ENCODE measurements at places on chromosomes 3 and 15. TPM values are rescaled to one million over a fixed set of nuclear protein-coding genes. Genes with fewer than 3 reads are reported as not detected.

Gene CNTN4
- not detected for total RNA-seq

DNA sequence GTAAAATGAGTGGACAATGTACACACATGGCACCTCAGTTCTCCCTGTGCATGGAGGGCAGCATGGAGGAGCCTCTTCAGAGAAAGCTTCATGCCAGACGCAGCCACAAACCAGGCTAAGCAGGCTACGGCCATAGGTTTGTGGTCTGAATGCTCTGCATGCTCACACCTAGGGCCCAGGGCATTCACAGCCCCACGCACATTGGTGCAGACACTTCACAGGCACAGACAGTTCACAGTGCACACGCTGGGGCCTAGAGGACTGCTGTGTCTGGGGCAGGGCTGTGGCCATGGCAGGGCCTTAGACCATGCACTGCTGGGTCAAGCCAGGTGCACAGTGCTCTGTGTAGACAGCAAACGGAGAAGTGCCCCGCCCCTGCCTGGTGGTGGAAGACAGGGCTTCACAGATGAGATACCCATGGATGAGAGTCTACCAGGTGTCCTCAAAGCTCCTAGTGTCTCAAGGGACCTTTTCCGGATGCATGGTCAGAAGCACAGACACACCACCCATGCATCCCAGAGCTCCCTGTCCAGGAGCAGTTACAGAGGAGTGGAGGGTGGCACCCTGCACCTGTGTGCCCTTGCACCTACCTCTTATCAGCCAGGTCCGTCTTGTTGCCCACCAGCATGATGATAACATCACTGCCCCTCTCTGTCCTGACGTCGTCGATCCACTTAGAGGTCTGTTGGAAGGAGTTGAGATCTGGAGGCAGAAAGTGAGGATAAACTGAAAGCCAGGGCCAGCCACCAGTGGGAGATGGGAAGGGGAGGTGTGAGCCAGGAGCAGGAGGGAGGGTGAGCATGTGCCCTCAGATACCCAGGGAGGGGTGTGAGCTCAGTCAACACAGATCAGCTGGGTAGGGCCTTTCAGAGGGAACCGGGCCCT is 33.5 kb downstream of the SRPRB start:
- DNase-seq: no peak

GRCh38 chr15:31733424-31733823 is 296.9 kb upstream of the CHRNA7 start:
- DNase-seq: no peak

- DNase-seq: no peak
Observed at GRCh38 chr3:99686469-99686868, 48.1 kb downstream of the COL8A1 start.

DNA sequence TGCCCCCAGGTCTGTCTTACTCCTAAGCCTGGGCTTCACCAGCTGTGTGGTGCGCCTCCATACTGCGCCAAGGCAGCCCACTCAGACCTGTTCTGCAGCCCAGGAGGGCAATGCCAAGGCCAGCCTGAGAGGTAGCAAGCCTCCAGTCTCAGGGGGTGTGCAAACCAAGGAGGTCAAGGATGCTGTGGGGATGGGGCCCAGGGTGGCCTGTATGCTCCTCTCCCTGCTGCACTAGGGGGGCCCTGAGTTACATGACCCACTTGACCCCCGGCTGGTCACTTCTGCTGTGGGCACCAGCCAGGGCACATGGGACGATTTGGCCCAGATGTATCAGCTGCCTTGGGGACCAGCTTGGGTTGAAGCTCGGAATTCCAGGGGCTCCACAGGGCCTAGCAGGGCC is 70.0 kb upstream of the SLC6A6 start:
- no peak for DNase-seq

GRCh38 chr15:93803421-93804152 is 427.8 kb upstream of the MCTP2 start:
- DNase-seq: no peak
